NCI-H1092 treated with DMSO at 0.1 percent for 48 hours (cell line): ENCODE measurements at places on chromosomes 7 and 10.

GRCh38 chr7:142513178-142513955 is 235.9 kb upstream of the PRSS1 start:
- no peak for DNase-seq

DNA sequence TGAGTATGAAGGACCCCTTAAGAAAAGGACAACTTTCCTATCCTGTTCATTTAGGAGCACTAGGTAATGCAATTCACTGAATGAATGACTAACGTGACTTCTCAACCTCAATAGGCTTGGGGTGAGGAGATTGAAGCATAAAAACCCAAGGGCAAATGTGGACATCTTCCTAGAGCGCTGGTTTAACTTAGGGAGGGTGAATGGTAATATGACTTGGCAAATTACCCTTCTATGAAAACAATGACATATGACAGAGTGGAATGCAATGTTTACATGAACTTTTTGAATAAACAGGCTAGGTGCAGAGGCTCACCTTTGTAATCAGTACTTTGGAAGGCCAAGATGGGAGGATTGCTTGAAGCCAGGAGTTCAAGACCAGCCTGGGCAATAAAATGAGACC is 83.9 kb upstream of the ANK3 start:
- DNase-seq: no peak

GRCh38 chr10:95341716-95342130 is 50.9 kb upstream of the PDLIM1 start:
- no peak for DNase-seq

GRCh38 chr7:47378728-47379395 is 203.0 kb downstream of the TNS3 start:
- DNase-seq: peak; percentile 45

GRCh38 chr10:54484186-54484585 is 316.8 kb downstream of the PCDH15 start:
- no peak for DNase-seq

GRCh38 chr7:27064159-27064558 is 31.6 kb downstream of the HOXA1 start:
- DNase-seq: peak; percentile 46
